Thoracic aorta (tissue), 2 donors: ENCODE measurements at places on chromosomes 16 and 17.

DNA sequence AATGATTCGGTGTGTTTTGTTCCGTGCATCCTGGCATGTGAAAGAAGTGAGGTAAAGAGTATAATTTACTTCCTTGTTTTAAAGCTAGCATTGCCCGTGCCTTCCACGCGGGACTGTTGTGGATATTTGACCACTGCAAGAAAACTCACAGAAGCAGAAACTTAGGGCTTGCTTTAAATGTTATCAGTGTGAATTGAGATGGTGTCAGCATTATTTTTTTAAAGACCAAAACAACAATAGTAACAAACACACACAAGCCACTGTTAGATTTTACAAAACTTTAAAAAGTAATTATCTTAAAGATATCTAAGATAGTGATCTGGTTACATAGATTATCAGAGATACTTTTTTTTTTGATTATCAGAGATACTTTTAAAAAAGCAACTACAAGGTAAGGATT lies 47.4 kb downstream of the WWOX start:
- DNase-seq = no peak

DNA sequence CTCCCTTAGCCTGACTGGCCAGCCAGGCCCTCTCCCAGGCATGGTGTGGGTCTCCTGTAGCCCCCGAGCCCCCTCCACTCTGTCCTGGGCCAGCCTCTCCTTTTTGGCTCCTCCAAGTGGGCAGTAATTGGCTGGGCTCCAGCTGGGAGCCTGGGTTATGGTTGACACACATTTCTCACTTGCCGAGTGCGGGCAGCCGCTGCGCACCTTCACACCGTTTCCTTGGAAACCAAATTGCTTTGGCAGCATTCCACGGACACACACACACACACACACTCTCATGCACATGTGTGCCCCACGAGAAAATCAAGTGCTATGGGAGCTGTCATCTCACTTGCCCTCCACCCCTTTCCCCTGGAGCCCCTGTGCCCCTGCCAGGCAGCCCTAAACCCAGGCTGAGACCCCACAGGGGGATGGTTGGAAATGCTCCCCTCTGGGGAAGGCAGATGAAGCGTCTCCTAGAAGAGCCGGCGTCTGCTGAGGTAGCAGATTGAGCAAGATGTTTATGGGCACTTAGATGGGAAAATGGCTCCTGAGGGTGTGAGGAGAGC lies 402.7 kb upstream of the TNRC6C start:
- no peak for DNase-seq

GRCh38 chr16:89292443-89293078 lies 75.1 kb downstream of the ZNF778 start:
- no peak for DNase-seq

DNA sequence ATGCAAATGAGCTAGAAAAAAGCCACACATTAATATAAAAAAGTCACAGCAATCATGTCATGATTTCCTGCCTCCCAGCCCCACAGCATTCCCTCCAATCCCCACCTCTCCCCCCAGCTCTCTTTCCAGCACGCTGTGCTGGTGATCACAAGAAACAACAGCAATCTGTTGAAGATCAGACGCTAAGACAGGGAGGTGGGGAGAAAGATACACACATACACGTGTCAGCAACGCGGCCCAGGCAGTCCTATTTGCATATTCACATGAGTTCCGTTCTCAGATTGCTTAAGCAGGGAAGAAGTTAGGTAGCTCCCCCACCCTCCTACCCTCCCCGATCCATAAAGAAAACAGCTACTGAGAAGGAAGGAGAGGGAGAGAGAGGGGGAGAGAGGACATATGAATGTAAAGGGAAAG lies 405.5 kb upstream of the PSMD7 start:
- no peak for DNase-seq

DNA sequence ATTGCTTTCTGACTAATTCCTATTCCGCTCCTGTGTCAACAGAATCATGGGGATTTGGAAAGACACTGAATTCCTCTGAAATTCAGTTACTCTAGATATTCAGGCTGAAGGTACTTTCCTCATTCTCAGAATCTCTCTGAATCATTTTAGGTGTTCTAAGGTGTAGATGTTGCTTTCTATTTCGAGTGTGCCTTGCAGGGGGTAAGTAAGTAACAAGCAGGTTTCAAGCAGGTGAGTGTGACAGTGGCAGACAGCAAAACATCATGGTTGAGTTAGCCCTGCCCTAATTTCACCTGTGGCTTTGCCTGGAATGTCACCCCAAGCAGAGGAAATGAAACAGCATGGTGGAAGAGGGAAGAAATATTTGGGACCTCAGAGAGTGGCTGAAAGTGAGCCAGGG lies 75.1 kb downstream of the SHISA9 start:
- DNase-seq = no peak

DNA sequence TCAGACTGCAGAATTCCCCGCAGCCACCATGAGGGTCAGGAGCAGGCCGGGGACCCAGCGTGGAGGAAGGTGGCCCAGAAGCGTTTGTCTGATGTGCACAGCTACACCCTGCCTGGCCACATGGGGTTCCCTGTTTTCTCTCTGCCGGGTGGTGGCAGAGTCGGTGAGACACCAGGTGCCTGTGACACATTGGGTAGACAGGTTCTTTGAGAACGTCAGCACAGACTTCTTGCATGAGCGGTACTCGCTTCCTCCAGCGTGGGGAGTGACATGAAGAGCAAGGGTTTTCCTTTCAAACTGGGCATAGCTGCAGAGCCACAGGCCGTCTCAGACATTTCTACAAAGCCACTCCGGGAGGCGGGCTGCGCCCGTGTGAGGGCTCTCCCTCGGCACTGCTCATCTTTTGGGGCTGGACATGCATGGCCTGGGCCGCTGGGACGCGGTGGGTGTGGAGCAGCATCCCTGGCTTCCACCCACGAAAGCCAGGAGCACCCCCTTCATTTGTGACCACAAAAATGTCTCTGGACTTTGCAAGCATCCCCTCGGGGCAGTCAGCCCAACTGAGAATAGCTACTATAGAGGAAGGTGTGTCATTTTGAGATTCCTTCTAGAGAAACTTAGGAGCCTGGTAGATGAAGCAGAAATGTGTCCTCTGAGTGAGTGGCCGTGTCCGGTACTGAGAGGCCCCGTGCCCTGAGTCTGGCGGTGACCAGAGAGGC lies 26.0 kb downstream of the NME3 start:
- DNase-seq = no peak

GRCh38 chr17:56274491-56274890 lies 121.2 kb downstream of the ANKFN1 start:
- no peak for DNase-seq

DNA sequence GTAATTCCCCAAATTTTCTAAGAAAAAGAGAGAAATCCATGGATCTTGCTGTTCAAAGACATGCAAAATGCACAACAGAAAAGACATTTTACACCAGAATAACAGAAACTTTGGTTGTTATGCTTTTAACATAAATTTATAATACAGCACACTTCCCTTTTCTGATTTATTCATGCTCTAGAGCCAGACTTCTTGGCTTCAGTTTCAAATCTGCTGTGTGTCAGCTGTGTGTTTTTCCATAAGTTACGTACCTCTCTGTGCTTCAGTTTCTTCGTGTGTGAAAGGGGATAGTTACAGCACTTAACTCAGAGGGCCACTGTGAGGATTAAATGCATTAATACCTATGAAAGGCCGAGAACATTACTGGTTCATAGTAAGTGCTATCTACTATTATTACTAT lies 6.8 kb upstream of the CCL3L1 start:
- DNase-seq = no peak

GRCh38 chr16:88922114-88922825 lies 54.7 kb downstream of the CBFA2T3 start:
- DNase-seq = peak; percentile 22

DNA sequence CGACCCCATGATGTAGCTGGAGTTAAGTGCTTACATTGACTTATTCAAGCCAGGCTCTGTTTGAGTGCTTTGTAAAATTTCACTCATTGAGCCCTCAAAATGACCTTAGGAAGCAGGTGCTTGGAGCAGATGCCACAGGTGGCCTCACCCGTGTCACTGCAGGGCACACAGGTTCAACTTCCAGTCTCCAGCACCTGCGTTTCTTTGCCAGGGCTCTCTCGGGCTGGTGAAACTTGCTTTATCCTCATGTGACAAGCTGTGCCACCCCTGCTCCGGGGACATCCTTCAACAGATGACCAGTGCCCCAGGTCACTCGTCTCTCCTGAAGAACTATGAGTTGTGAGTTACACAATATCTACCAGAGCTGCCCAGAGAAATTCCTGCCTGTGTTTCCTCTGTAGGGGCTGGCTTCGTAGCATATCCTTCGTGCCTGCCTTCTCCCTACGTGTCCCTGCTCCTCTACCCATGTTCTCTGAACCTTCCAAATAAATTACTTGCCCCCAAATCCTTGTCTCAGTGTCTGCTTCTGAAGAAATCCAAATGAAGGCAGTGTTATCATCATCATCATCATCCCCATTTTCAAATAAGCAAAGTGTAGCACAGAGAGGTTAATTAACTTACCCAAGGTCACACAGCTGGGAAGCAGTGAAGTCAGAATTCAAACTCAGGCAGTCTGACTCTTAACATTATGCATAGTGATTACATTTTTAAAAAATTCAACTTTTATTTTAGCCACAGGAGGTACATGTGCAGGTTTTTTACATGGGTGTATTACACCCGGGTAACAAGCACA lies 352.5 kb downstream of the NPIPA8 start:
- DNase-seq = no peak
